Kidney tubule cell (primary cell): ENCODE measurements at places on chromosomes 6 and 20.

DNA sequence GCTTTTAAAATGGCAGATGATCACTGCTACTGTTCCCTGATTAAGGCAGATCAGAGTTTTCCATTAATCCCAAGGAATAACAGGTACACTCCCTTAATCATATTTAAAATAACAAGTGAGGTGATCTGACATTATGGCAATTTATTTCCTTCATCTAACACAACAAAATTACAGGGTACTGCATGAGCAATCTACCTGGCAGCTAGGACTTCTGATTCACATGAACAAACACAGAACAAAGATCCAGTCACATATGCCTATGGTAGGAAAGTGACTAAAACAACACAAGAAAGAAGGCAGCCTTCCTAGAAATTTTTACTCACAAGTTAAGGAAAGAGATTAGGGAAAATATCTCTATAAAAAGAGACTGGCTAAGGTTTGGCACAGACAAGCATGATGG is 33.2 kb downstream of the MAP7 start:
- peak; percentile 86 for DNase-seq

DNA sequence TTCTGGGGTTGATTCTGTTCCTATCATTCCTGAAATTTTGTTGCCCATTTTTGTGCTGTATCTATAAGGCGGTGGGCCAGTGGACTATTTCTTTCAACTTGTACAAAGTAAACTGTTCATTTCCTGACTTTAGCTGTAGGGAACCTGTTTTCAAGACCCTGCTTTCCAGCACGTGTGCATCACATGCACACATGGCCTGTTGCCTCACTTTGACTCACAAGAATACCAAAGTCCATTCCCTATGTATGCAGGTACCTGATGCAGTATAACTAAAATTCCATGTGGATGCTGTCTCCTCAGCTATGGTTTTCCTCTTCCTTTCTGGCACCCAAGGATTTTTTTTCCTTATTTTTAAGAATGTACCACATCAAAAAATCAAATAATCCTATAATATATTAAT is 284.1 kb upstream of the MANEA start:
- no peak for DNase-seq

GRCh38 chr20:1800777-1801176 is 94.4 kb upstream of the SIRPA start:
- peak; percentile 53 for DNase-seq

GRCh38 chr20:53929974-53930650 is 140.3 kb downstream of the BCAS1 start:
- no peak for DNase-seq

DNA sequence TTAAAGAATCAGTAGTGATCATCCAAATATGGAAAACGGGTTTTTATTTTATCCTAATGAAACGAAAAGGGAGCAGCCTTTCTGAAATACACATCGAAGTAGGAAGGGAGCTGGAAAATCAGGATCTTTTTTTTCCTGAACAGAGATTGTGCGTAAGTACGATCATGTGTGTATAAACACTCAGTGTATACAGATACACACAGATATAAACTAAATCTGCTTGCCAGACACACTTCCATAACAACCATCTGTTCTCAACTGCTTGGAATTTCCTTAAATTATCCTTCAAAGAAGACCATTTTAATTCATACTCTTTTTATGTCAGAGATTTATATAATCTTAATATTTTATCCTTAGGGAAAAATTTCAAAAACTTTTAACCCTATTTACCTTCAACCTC is 110.7 kb downstream of the CHD6 start:
- DNase-seq = no peak

GRCh38 chr6:160137130-160137988 is 15.7 kb downstream of the SLC22A1 start:
- DNase-seq = no peak

GRCh38 chr6:165880686-165881085 is 217.6 kb upstream of the PDE10A start:
- DNase-seq = no peak

GRCh38 chr20:56245761-56246160 is 2.8 kb upstream of the MC3R start:
- peak; percentile 39 for DNase-seq

DNA sequence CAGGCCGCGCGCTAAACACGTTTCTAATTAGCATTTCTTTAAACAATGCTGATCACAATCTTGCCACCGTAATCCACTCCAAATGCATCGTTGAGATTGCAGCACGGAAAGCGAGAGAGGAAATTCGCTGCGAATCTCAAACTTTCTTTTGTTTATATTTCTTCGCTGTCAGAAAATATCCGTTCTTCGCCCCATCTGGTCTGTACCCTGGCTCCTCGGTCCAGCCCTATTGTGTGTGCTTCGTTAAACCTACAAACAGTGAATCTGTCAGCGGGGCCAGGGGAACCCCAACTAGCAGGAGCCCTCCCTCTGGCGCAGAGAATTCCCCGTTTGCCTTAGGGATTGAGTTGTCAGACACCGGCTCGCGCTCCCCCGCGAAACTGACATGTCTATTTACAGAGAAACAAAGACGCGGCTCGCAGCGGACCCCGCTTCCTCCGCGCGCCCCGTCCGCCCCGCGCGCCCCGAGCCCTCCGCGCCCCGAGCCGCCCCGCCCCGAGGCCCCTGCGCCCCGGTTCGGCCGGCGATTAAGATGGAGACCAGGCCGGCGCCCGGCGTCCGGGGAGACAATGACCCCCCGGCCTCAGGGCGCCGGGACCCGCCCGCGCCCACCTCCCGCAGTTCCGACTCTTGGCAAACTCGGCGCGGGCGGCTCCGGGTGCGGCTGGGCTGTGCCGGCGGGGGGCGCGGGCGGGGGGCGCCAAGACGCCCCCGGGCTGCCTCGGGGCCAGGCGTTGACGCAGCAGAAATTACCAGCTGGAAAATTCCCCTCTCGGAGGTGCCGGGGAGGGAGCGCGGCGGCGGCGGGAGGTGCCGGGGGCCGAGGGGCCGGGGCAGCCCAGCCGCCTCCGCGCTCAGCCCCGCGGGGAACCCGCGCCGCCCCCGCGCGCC is 874 bp downstream of the ZBTB46 start:
- no peak for DNase-seq

- no peak for DNase-seq
Measured at GRCh38 chr6:100376103-100376502, 88.6 kb downstream of the SIM1 start.

DNA sequence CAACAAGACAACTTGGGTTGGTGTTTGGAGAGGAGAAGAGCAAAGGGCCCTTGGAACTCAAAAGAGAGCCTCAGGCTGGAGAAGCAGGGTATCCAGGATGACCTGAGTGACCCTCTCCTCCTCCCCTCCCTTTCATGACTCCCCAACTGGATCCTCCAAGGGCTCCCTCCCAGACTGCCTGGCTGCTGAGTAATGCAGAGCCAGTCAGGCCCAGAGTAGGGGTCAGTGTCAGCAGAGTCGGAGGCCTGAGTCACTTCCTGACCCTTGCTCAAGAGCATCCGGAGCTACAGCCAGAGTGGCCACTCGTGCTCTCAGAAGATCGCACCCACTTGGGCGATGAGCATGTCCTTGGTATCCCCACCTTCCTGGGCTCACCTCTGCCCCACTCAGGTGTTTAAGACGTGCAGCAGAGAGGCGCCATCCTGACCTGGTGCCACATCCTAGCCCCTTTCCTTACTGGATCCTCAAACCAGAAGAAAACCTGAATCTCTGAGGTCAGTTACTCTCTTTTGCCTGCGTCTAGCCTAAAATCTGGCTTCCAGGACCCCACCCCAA is 2.8 kb upstream of the MAPK13 start:
- peak; percentile 93 for DNase-seq

GRCh38 chr6:30769088-30769852 is 24.9 kb upstream of the IER3 start:
- peak; percentile 98 for DNase-seq

DNA sequence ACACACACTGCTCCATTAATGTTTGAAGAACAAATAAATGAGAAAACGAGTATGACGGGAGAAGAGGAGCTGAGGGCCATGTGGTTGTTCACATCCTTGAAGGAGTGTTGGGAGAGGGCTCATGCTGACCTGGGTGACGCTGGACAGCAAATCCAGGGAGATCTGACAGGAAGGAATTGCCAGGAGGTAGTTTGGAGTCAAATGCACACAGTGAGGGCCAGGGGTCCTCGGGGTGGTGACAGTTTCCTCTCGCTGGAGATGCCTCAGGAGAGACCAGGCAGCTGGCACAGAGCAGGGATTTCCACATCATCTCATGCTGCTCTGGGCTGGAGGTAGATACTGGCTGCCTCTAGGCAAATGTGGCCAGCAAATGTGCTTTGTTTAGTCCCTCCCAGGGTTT is 2.0 kb upstream of the TMEM181 start:
- DNase-seq = no peak

GRCh38 chr20:45912344-45912682 is 358 bp upstream of the PLTP start:
- DNase-seq = no peak

- no peak for DNase-seq
Measured at GRCh38 chr6:109867970-109868358, 110.1 kb upstream of the GPR6 start.

DNA sequence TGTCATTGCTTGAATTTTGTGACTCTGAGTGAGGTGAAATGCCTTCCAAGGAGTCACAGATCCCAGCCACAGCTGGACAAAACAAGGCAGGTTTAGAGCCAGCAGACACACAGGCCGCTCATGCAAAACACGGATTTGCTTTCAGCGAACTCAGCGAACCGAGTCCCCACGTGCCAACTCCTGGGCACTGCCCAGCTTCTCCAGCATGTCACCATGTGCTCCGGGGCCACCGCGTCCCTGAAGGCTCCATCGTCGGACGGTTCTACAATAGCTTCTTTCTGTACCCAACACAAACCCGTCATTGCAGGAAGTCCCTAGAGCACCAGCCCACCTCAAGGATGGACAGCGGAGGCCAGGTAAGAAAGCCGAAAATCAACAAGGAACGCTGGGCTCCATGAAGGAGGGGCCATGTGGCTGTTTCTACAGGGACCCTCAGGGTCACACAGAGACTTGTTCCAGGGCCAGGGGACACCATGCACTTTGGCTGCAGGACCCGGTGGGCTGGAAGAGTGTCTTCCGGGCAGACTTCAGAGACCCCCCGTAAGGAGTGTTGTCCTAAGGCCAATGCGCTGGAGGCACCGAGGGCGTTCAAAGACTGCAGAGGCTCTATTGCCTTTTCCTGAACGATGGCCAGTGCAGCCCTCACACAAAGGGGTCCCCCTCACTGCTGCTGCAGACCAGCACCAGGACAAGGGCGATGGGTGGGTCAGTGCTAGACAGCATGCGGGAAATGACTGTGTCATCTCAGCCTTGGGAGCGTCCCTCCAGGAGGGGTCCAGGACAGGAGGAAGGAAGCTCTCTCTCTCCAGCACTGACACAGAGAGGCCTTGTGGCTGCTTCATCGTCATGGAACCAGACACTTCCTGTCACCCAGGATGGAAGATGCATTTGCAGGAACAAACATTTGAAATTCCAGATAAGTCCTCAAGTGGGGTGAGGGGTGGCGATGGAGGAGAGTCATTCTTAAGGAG is 19.8 kb downstream of the DACT2 start:
- DNase-seq = no peak

GRCh38 chr6:87628881-87629280 is 38.9 kb downstream of the ORC3 start:
- DNase-seq = no peak

GRCh38 chr6:84528201-84528600 is 236.2 kb downstream of the TBX18 start:
- DNase-seq = no peak

DNA sequence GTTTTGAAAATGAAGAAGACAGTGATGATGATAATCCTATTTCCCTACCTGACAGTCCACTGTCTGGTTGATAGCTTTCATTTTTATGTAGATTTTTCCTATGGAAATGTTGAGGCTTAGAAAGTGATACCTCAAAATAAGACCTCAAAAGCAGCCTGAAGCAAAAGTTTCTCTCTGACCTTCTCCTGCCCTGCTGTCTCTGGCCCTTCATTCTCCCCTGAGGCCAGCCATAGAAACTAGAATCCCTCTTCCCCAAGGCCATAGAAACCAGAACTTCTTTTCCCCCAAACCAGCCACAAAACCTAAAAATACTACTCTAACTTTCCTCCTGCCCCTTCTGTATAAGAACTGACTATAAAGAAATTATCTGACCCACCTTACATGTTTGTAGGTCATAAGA is 52.6 kb upstream of the GCM1 start:
- DNase-seq = no peak

- no peak for DNase-seq
Measured at GRCh38 chr20:2221921-2222320, 73.9 kb upstream of the TGM3 start.

- DNase-seq = no peak
Measured at GRCh38 chr20:16445482-16445881, 127.8 kb downstream of the KIF16B start.

- peak; percentile 92 for DNase-seq
Measured at GRCh38 chr6:31559958-31560696, 12.0 kb upstream of the LTA start.

DNA sequence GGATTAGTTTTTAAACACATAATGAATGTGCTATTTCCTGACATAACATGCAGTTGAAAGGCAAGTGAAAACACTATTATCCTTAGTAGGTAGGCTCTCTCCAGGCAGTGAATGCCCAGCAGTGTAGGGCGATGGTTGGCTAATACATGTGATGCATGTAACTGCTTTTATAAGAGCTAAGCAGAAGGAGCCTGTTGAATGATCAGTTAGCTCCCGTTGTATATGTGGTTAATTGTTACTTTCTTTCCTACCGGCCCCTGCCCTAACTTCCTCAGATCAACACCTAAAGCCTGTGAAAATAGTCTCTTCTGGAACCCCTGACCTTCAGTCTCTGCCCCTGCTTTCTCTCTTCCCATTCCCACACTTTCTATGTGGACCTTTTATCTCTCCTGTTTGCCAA is 10.5 kb downstream of the SOX4 start:
- no peak for DNase-seq

GRCh38 chr6:126662966-126663365 is 323.1 kb downstream of the CENPW start:
- no peak for DNase-seq

GRCh38 chr6:64428186-64428585 is 792.6 kb downstream of the PHF3 start:
- DNase-seq = no peak

GRCh38 chr6:14372734-14373489 is 255.3 kb downstream of the CD83 start:
- DNase-seq = no peak

DNA sequence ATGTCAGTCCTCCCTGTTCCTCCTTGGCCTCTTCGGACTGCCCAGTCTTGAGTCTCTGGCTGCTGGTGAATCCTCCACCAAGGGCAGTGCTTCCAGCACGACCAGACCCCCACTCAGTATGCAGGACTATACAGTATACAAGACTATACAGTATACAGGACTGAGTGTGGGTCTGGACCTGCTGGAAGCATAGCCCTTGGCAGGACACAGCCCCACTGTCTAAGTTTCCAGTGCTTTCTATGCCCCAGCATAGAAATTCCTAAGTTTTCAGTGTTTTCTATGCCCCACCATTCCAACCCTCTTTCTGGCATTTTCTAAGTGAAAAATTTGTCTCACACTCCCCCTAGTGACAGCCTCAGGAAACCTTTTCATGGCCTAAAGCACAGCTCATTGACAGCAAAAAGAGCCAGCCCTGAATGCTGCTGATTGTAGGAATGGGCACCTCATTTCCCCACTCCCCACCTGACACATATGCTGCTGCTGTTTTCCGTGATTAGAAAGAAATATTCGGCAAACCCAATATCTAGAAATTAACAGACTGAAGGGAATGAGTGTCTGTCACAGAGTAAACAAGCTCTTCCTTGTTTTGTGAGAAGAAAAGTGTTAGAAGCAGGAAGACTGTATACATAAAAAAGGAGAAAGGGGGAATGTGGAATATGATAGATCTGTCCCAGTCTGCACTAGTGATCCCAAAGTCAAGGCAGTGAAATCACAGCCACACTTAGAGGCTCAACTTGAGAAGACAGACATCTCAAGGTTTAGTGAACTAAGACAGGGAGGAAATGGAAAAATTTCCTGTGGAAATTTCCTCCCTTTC is 206.9 kb downstream of the IBTK start:
- DNase-seq = peak; percentile 58

GRCh38 chr20:3239026-3239866 is at the start of gene SLC4A11:
Gene SLC4A11, minus strand, starts transcription at chr20:3239190. Its CDS starts 53 bp downstream, at chr20:3239137.
- peak; percentile 74 for DNase-seq
